HFFc6 (cell line): ENCODE measurements at places on chromosomes 7 and 10.

- no peak for DNase-seq
Measured at GRCh38 chr7:79749856-79750255, 296.4 kb upstream of the MAGI2 start.

GRCh38 chr7:128886391-128887168, 23.9 kb downstream of the ATP6V1F start:
- DNase-seq = no peak

GRCh38 chr10:61952028-61952674, 50.7 kb downstream of the ARID5B start:
- DNase-seq = no peak

DNA sequence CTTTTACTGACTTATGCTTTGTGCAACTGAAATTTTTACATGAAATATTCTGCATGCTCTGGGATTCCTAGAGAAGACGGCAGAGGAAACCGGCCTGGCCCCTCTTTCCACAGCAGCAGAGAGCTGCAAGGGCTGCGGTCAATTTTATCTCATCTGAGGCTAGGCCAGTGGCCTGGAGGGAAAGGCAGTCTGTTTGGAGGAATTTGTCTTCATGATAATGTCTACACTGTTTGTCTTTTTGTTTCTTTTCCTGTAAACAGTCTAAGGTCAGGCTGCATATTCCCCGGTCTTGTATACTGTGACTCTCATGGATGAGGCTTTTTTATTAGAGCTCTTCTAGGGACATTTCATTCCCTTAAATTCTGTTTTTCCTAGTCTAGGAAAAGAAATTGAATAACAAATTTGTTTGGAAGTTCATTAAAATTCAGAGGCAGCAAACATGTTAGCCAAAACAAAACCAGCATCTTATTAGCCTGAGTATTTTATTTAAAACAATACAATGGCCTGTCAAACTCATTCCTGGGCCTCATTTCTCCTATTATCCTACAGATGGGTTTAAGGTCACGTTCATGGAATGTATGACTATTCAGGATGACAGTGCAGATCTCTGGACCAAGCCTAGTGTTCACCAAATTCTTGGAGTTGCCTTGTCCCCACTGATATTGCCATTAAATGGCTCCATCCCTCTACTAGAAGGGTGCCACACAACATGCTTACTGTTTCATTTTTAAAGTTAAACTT, 26.4 kb downstream of the LAMB4 start:
- DNase-seq = peak; percentile 50

DNA sequence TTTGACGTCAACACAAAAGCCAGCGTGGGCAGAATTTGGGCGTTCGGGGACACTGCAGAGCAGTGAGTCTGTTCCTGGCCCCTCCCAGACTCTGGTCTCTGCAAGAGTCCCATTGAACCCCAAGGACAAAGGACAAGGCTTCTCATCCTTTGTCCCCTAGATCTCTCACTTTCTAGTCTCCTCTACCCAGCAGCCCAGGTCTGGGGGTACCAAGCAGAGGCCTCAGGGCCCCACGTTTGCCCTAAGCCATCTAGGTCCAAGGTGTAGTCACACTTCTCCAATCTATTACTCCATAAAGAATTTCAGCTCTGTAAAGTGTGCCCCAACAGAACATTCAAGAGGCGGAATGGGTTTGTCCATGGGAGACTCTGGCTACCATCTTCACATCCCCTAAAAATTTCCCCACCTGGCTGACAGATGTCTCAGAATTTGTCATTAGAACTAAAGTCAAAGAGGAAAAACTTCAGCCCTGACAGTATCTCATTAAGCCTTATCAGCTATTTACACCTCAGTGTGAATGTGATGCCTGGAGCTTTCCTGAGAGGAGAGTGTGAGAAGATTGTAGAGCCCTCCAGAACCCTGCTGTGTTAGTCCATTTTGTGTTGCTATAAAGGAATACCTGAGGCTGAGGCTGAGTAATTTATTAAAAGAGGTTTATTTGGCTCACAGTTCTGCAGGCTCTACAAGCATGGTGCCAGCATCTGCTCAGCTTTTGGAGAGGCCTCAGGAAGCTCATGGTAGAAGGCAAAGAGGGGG, 81.4 kb upstream of the HABP2 start:
- no peak for DNase-seq

- DNase-seq = no peak
Measured at GRCh38 chr7:22278660-22279059, 78.3 kb downstream of the RAPGEF5 start.

DNA sequence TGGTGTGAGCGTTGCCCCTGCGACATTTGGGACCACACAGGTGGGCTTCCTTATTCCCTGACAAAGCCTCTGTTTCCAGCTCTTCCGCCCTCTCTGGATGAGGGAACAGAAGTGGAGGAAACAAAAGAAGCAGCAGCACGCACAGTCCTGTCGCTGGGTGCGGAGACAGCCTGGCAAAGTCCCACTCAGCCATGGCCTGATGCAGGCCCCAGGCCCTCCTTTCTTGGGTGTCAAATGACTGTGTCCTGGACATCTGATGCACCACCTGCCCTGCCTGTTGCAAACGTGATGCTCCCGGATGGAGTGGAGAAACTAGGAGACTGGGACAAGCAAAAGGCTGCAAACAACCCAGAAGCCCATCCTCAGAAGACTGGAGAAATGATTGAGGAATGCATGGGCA, 20.7 kb downstream of the ZMIZ2 start:
- no peak for DNase-seq

DNA sequence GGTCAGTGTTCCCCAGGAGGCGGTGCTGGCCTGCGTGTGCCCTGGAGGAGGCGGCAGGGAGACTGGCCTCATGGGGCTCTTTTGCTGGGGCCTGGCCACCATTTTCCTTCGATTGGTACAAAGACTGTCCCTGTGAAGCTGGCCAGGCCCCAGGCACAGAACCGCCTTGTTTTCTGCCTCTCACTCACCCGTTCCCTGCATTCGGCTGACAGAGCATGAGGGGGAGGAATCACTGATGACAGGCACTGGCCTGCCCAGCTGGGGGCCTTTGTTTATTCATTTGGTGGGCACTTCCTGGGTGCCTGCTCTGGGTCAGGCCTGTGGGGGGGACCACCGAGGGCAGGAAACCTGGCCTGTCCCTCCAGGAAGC, 139.2 kb downstream of the FAM53B start:
- no peak for DNase-seq

- DNase-seq = no peak
Measured at GRCh38 chr10:123521076-123521475, 145.1 kb upstream of the GPR26 start.

DNA sequence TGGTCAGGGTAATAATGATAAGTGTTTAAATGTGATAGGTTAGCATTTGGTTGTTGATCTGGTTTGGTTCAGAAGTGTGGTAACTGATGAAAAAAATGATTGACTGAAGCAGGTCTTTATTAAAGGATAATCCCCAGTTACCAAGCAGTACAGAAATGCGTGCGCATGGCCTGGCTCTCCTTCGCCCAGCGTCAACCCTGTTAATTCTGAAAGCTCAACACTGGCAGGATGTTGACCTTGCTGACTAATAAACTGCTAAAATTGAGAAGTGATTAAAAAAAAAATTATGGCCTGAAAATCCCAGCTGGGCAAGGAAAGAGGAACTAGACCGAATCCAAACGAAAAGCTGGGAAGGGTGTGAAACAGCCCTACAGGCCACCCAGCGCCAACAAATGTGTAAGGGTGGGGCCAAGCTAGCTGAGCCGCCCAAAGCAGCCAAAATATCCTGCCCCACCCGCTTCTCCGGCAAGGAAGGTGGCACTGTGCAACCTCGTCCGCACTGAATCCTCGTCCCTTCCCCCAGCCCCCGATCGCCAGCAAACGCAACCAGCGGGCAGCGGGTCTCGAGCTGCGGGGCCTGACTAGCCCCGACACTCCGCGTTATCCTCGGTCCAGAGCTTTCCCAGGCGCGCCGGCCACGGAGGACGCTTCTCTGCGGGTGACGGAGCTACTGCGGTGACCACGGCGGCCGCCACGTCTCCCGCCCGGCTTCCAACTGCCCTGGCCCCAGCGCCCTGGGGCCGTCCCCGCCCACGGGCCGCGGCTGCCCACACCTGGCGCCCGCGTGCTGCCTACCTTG, 561 bp downstream of the SHTN1 start:
- no peak for DNase-seq

DNA sequence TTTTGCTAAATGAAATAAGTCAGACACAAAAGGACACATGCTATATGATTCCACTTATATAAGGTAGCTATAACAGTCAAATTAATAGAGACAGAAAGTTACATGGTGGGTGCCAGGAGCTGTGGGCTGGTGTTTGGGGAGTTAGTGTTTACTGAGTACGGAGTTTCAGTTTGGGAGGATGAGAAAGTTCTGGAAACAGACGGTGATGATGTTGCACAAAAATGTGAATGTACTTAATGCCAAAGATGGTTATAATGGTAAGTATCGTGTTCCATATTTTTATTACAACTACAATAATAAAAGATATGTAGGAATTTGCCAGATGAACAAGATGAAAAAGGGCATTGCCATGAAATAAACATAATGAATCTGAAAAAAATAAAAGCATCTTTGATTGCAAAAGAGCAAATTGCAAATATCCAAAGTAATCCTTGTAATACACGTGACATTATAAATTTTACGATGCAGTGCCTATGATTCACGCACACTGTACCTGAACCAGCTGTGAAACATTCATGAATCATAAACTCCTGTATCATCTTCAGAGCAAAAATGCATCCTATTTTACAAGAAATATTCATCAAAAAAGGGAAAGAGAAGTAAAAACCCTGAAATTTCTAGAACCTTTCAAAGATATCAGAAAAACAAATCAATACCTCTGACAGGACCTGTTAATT, 676.7 kb downstream of the PCDH15 start:
- DNase-seq = no peak

DNA sequence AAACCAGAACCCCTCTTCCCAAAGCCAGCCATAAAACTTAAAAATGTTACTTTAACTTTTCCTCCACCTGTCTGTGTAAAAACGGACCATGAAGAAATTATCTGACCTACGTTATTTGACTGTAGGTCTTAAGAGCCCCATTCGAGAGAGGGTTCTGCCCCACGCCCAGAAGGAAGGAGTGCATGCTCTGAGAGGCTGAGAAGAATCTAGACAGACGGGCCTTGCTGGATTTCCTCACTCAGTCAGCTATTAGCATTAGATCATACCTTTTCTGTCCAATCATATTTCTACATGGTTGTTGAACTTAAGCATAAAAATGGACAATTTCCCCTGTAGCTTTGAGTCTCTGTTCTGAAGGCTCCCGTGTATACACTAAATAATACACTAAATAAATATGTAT, 38.1 kb upstream of the WDR11 start:
- no peak for DNase-seq

- no peak for DNase-seq
Measured at GRCh38 chr7:127417346-127417745, 24.8 kb upstream of the ZNF800 start.

DNA sequence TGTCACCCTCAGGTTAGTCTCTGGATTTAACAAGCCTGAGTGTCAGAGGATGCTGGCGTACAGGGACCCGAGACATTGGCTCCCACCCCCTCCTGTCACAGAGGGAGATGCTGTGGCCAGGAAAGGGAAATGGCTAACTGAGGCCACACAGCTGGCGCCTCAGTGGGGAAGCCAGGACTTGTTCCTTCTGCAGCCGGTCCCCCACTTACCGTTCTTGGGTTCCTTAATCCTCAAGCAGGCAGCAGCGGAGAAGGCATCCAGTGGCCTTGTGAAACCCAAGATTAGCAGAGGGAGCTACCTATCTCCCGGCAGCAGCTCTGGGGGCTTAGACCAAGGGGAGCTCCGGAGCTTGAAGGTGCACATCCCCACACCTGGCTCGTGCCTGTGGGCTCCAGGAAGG, 65.4 kb downstream of the NEURL1 start:
- DNase-seq = no peak

GRCh38 chr7:94584113-94584512, 71.8 kb downstream of the SGCE start:
- no peak for DNase-seq

DNA sequence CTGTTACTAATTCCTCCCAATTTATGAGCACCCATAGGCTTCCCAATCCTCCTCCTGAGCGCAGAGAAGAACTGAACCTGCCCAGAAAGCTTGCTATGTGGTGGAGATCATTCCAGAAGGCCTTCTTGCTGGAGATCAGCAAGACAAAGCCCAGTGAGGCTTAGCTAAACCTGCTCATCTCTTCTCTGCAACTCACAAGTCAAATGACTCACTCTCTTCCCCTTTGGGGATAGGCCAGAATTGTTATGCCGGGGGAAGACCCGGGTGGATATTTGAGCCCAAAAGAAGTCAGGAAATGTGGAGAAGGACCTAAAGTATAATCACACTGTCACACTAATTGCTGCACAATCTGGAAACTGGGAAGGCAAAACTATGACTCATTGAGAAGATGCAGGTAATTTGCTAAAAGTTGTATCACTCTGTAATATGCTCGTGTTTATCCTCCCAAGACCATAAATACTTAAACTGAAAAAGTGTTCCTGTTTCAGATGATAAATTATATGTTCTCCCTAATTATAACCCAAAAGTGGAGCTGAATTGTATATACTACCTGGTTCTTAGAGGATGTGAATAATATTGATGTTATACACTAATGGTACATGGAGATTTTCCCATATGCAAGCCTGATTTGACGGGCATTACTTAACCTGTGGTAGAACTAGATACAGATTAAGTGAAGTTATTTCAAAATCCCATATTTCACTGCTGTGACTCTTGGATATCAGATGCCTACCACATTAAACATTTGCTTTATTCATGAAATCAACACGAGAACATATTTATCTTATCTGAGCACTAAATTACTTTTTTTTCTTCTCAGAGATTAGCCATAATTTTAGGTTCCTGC, 6.4 kb downstream of the NEBL start:
- DNase-seq = no peak

DNA sequence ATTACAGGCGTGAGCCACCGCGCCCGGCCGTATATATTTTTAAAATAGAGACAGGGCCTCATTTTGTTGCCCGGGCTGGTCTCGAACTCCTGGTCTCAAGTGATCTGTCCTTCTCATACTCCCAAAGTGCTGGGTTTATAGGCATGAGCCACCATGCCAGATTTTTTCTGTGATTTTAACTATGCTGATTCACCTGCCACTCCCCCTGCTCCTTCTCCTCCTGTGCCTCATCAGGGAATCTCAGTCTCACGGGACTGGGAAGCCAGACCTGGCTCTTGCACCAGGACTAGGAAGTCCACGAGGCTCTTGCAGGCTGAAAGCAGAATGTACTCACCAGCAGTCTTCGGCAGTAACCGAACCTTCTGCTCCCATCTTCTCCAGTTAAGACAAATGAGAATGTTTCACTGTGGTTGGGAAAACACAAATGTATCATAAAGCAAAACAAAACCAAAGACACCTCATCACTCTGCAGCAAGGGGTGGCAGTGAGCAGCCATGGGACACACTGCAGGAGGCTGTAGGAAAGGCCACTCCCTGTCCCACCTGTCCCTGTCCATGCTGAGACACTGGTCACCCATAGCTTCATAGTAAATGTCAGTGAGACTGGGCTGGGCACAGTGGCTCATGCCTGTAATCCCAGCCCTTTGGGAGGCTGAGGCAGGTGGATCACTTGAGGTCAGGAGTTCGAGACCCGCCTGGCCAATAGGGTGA, 78.7 kb upstream of the MKRN1 start:
- DNase-seq = no peak

DNA sequence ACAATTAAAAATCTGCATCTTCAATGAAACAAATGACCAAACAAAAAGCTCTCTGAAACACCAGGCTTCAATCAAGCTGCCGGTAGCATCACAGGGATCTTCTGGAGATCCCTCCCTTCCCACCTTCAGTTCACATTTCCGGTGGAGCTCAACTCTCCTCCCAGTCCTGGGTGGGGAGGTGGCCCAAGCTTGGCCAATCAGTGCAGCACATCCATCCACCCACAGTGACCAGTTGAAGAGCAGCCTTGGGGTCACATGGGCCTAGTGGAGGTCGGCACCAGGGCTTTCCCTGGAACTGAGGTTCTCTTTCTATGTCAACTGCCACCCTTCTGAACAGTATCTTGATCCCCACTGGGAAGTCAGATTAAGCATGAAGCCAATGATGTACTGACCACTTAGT, 620.1 kb upstream of the MGMT start:
- DNase-seq = no peak
